ENCODE measurements at places on chromosomes 13 and 19.

GRCh38 chr13:40388617-40389016, 277.8 kb downstream of the FOXO1 start:
- no peak for DNase-seq

DNA sequence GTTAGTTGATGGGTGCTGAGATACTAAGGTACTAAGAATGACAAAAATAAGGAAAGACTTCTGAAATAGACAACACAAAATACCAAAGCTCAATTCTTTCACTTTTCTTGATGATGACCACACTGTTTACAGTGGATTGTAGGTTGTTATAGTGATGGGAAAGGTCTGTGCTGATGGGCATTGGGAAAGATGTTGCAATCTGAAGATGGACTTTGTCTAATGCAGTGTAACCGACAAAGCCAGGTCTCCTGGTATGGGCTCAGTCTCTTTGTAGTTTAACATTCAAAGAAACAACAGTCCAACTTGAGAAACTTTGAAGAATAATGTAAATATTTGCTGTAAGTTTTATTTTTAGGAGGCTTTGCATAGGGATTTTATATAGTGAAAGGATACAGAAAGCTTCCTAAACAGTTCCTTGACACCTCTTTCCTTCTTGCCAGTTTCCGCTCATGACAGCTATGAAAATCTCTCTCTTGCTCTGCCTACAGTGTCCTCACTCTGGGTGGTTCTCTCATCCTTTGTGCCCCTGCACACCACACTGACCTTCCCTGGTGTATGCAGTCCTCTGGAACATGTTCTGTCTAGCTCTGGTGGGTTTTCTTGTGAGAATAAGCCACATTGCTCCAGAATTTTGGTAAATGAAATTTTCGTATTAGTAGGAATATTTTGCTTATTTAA, 172.2 kb downstream of the KCNRG start:
- no peak for DNase-seq

DNA sequence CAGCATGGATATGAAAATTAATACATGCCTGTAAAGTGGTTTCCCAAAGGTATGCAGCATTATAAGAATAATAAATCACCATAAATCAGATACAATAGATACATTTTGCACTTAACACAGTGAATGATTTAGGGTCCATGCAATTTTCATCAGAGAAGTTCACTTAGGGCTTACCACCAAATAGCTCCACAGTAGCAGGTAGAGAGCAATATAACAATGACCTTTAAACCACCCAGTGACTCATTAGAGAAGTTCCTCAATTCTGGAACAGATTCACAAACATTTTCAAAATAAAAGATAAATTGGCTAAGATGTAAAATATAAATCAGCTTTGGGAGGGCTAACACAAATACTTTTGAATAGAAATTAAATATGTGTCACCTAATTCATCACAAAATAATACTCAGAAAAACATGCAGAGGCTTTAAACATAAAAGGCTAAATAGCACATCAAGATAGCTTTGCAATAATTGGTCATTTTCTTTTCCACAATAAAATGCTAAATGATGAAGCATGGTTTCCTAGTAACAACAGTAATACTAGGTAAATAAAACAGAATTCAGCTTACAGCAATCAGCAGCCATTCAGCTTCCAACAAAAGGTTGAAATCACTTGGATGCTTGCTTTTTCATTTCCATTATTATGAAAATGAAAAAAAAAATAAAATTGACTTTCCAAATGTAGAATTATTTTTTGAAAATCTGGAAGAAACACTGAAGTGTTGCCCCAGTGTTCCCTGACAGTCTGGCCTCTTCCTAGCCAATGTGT, 84.3 kb upstream of the NBEA start:
- DNase-seq: no peak

- no peak for DNase-seq
These were observed 10.2 kb downstream of the TNFAIP8L1 start for GRCh38 chr19:4649392-4650047.

DNA sequence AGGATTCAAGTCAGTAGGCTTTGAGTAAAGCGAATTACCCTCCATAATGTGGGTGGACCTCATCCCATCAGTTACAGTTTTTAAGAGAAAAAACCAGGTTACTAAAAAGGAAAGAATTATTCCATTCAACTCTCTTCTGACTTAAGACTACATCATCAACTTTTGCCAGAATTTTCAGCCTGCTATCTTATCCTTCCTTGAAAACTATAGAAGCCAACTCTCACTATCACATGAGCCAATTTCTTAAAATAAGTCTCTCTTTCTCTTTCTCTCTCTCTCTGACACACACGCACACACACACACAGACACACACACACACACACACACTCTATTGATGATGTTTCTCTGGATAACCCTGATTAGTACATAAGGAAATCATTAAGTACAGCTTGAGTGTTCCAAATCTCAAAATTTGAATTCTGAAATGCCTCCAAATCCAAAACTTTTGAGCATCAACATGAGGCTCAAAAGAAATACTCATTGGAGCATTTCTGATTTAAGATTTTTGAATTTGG, 217.0 kb upstream of the PRR20A start:
- DNase-seq: no peak

DNA sequence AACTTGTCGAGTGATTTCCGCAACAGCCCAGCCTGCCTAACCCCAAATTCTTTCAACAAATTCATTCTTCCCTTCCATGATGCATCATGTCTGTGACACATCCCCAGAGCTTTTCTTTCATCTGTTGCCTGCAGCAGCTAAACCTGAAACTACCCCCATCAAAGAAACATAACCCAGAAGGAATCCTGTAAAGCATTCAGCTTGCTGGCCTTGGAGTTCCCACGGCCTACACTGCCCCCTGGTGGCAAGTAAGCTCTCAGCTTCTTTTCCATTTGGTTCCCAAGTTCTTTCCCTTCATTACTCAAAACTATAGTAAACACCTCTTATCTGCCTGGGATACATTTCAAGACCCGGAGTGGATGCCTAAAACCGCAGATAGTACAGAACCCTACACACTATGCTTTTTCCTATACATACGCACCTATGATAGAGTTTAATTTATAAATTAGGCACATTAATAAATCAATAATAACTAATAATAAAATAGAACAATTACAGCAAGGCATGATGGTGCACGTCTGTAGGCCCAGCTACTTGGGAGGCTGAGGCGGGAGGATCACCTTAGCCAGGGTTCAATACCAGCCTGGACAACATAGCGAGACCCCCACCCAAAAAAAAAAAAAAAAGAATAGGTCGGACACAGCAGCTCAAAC, 7.4 kb downstream of the ETHE1 start:
- DNase-seq: peak; percentile 86

GRCh38 chr13:102317593-102317992, 84.3 kb downstream of the FGF14 start:
- peak; percentile 21 for DNase-seq

- DNase-seq: no peak
These were observed 6.7 kb downstream of the RAP2A start for GRCh38 chr13:97440598-97441170.

- DNase-seq: no peak
These were observed 3.7 kb downstream of the ZSCAN22 start for GRCh38 chr19:58330458-58330857.

- no peak for DNase-seq
These were observed 138.5 kb downstream of the KLF12 start for GRCh38 chr13:73995736-73996135.

DNA sequence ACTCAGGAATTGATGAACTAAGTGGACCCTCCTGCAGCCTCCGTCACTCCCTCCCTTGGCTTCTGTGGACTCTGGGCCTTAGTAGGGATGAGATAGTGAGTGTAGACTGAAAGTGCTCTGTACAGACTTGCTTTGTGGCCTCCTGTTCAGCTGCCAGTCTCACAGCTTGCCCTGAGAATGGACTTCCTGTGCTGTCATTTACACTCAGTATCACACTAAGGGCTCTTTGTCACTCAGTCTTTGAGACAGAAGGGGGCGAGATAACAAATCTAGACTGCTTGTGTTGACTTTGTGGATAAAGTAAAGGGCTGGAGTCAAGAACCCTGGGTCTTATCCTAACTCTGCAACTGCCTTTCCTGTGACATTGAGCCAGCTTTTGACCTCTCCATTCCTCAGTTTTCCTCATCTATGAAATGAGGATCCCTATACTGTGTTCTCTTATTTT, 21.0 kb upstream of the SPRY2 start:
- no peak for DNase-seq

- no peak for DNase-seq
These were observed 607.1 kb downstream of the SLITRK6 start for GRCh38 chr13:85191996-85192718.

DNA sequence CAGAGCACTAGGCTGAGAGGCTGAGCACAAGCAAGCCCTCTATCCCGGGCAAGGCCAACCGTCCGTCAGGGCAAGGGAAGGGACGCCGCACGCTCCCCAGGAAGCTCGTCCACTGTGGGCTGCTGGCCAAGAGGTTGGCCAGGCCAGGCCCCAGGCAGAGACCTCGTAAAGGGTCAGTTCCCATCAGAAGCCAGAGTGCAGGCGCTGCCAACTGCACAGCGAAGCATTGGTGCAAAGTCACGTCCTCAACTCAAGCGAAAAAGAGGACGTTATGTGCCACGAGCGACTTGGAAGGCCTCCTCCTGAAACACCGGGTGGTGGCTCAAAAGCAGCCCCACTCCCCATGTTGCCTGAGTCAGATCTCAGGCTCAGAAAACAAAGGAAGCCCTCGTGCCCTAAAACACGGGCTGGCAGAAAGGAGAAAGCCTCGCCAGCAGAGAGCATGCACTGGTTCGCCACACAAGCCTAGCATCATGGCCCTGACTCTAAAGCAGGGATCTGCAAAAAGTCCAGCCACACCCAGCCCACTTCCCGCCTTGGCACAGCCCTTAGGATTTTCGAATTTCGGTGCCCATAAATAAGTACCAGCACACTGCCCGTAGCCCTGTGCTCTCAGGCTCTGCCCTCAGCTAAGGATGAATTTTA, 4.7 kb downstream of the AKAP8 start:
- no peak for DNase-seq

DNA sequence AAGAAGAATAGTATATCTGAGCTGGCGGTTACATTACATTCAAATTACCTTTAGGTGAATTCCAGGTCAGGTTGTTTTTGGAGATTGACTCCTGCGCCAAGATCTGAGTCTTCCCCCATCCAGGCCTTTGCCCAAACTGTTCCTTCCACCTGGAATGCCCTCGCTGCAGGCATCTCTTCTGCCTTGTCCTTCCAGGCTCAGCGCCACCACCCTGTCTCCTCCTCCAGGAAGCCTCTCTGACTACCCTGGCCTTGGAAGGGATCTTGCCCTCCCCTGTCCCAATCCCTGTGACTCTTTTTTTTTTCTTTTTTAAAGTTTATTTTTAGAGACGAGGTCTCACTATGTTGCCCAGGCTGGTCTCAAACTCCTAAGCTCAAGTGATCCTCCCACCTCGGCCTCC, 1.7 kb upstream of the HOMER3 start:
- DNase-seq: no peak

GRCh38 chr13:77696879-77697216, 639 bp upstream of the SLAIN1 start:
- no peak for DNase-seq

DNA sequence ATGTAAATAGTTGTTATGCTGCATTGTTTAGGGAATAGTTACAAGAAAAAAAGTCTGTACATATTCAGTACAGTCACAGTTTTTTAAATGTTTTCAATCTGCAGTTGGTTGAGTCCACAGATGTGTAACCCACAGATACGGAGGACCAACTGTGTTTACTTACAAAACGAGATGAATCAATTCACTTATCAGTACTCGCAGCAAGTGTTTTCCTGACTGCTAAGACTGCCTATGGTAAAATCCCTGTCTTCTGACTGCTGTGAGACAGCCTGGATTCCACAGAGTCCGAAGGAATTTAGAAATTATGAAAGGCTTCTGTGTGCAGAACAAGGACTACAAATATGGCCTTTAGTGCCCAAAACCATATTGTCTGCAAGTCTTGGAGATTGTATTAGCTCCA, 45.7 kb upstream of the C1QTNF9 start:
- no peak for DNase-seq

GRCh38 chr19:50460161-50460765, 16.0 kb upstream of the EMC10 start:
- no peak for DNase-seq

GRCh38 chr19:34508540-34508939, 27.0 kb downstream of the WTIP start:
- no peak for DNase-seq

GRCh38 chr19:1252221-1252820, 3.9 kb downstream of the MIDN start:
- DNase-seq: peak; percentile 64

- DNase-seq: no peak
These were observed 10.0 kb downstream of the GTPBP3 start for GRCh38 chr19:17347361-17347760.
